ENCODE measurements at places on chromosomes 11 and 22. TPM values are rescaled to one million over a fixed set of nuclear protein-coding genes. Genes with fewer than 3 reads are reported as not detected.
A peak's percentile ranks its signal among the peaks of the same experiment; 100 is the strongest.

DNA sequence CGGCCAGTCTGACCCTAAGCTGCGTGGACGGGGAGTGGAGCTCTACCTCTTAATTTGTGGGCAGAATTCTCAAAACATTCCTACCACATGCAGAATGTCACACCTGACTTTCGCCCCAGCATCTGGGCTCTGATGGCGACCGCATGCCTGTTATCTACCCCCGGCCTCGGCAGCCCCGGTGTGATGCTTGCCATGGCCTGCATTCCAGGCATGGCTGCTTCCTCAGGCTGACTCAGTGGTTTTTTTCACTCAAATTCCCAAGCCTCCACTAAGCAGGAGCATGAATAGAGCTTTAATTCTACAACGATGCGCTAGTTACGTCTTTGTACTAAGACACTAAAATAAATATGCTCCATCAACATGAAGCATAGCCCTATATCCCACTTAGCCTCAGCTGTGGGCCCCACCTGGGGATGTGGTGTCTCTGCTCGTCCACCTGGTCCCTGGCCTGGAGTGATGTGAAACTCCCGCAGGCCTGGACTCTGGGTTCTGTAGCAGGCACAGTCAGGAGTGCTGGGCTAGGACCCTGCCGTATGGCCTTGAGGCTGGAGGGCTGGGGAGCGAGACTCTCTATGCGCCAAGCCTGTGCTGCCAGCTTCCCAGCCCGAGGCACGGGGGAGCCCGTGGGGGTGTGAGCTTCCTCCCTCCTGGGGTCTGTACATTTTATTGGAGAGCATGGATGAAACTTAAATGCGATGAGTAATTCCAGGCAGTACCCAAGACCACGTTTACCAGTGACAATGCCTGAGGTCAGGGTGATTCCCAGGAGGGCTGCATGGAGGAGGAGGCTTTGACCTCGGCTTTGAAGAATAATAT, 153.2 kb downstream of the CTTN start:
- no peak for DNase-seq

CD3G gene
- not detected for total RNA-seq

- DNase-seq, result no peak
These were observed 53.7 kb downstream of the PARVA start for GRCh38 chr11:12430954-12431595.

- DNase-seq, result peak; percentile 47
These were observed 162.3 kb downstream of the LARGE1 start for GRCh38 chr22:33757802-33758483.

NLRP14 gene
- 0.10 TPM for total RNA-seq

CCDC116 gene
- not detected for total RNA-seq

GRCh38 chr11:2834503-2835273, 50.9 kb downstream of the CDKN1C start:
- no peak for DNase-seq

GRCh38 chr11:69351460-69351859, 57.5 kb downstream of the MYEOV start:
- DNase-seq, result no peak

TSKU gene
- 33.8 TPM for total RNA-seq

GRCh38 chr22:47193606-47194329, 431.3 kb downstream of the TBC1D22A start:
- DNase-seq, result no peak

DNA sequence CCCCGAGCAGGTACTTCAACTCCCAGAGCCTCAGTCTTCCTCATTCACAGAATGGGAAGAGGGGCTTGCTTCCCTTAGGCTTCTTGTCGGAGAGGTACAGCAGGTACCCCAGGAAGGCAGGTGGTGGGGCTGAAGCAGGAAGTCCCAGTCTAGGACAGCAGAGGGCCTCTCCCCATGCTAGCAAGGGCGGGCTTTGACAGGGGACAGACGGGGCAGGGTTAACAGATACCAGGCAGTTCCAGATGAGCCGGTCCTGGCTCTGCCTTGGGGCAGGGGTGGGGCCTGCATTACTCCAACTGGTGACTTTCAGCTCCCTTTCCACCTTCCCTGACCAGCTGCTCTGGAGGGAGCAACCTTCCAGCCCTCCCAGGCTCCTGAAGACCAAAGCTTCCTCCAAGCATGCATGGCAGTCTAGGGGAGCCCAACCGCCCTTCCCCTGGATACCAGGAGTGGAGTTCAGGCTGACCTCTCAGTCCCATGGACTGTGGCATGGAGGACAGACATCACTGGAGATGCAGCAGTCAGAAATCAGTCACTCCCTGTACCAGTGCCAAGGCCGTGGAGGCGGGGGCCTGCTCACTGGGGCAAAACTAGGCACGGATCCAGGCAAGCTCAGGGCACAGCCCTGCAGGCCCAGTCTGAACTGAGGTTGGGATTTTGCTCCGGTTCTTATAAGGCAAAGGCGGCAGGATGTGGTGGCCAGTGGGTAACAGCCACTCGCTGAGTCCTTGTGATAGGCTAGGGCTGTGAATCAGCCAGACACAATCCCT, 60.5 kb downstream of the NAT10 start:
- DNase-seq, result peak; percentile 30

SMTNL1 gene
- not detected for total RNA-seq

DNA sequence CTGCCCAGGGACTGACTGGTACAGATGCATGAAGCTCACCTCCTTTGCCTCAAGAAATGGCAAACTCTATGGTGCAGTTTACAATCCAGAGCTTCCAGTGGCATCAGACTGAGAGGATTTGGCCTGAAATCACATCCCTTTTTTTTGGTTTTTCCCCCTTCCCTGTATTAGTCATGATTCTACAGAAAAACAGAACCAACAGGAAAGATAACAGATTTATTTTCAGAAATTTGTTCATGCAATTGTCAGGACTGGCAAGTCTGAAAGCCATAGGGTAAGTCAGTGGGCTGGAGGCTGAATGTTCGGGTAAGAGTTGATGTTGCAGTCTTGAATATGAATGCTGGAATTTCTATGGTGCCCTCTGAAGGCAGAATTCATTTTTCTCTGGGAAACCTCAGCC, 12.0 kb upstream of the ZDHHC13 start:
- DNase-seq, result no peak

DNA sequence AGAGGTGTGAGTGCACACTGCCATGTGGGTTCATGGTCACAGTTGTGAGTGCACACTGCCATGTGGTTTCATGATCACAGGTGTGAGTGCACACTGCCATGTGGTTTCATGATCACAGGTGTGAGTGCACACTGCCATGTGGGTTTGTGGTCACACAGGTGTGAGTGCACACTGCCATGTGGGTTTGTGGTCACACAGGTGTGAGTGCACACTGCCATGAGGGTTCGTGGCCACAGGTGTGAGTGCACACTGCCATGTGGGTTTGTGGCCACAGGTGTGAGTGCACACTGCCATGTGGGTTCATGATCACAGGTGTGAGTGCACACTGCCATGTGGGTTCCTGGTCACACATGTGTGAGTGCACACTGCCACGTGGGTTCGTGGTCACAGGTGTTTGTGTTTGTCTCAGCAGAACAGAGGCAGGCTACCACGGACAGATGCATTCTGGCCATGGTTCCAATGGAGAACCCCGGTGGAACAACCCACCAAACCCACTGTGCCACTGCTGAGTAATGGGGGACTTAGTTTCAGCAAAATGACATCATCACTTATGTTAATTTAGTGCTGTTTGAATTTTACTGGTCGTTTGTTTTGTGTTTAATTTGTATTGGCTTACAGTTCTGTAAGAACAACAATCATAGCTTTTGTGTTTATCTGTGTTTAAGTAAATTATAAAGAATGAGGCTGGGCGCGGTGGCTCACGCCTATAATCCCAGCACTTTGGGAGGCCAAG, 57.2 kb downstream of the RPS6KA4 start:
- no peak for DNase-seq

- DNase-seq, result peak; percentile 56
These were observed 1062.8 kb downstream of the DLG2 start for GRCh38 chr11:84564180-84564866.

P2RY2 gene
- total RNA-seq, result 1.6 TPM

TYMP gene
- total RNA-seq, result 0.28 TPM

All from GM23338 (cell line).